ENCODE measurements at places on chromosomes 12 and 14.
A peak's percentile ranks its signal among the peaks of the same experiment; 100 is the strongest.

DNA sequence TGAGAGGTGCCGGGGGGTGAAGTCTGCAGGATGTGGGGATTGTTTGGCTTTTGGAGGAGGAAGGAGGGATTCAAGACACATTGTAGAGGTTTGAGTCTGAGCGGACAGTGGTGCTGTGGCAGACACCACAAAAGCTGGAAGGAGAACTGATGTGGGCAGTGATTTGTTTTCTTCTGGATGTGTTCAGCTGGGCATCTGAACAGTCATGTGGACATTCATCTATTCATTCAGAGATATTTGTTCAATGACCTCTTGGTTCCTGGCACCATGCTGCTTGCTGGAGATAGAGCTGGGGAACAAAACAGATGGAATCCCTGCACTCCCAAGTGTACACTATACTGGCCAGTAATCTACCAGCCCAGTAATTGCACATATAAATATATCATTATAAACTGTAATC, 64.0 kb downstream of the PTPN11 start:
- no peak for DNase-seq

DNA sequence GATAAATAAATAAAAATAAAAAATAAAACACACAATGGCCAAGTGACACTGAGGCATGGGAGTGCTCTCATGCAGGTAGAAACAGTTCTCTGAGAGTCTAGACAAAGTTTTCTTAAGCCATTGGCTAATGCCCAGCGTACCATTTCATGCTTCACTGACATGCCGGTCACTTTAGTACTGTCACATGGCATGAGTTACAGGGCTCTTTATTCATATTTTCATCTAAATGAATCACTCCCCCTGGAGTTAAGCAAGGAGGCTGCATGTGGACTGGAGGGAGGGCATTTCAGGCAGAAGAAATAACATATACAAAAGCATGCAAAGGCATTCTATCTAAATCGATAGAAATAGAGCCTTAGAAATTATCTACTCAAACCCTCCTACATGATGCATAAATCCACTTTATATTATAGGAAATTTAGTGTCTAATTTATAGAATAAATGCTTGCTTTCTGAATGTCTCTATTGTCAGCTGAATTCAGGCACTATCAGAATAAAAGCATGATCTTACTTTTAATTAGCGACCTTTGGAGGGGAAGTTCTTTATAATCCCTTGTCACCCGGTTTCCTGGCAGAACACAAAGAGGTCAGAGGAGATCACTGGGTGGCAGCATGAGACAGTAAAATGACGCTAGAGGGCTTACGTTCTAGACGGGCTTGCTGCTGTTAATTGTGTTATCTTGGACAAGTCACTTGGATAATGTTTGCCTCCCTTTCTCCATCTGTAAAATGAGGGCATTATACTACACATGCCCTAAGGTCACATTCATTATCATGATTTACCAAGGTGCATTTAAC, 17.5 kb downstream of the DYRK4 start:
- DNase-seq, result peak; percentile 56

- DNase-seq, result no peak
Observed at GRCh38 chr14:68651075-68651474, 141.8 kb downstream of the ZFP36L1 start.

DNA sequence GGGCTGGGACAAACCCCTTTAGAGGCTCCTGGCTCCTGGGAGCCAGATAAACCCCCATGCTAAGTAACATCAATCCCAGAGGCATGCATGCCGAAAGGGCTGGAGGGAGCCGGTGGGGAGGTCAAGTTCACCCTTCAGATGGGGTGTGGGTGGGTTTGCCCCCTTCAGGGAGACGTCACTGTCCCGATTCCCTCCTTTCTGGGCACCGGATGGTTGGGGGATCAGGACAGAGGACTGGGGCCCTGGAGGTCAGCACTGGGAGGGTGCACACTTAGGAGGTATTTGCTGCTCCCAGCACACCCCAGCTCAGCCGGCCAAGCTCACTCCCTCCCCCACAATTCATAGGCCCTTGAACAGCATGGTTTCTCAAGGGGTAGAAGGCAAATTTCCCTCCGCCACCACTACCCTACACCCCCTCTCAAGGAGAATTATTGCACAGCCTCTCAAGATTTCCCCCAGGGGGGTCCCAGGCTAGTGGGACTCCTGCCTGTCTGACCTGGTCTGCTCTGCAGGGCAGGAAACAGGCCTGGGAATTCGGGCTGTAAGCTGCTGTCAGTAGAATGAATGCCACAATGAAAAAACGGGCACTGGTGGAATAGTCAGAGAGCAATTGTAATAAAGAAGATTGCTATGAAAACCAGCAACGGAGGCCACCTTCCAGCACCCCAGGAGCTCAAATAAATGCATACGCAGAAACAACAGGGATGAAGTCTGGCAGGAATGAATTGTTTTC, 63.5 kb downstream of the GALNT16 start:
- DNase-seq, result no peak

GRCh38 chr12:38389614-38390013, 73.0 kb downstream of the ALG10B start:
- DNase-seq, result no peak

DNA sequence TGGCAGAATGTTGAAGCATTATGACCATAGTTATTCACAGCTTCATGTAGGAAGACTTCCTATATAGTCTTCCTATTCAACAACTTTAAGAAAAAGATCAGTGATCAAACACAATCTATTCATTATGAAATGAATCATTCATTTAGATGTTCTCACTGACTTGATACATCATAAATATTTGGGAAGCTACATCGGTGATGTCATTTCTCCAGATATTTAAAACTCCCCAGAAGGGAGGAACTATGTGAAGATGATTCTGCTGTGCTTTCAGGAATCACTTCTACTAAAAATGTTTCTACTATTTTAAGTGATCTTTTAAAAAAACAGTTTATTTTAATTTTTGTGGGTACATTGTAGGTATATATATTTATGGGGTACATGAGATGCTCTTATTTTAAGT, 316.4 kb downstream of the BCAT1 start:
- DNase-seq, result no peak

GRCh38 chr12:25708661-25709060, 155.6 kb upstream of the LMNTD1 start:
- no peak for DNase-seq

All from hematopoietic multipotent progenitor cell treated with erythropoietin and hydrocortisone succinate and interleukin-3 and kit ligand, for 8 days (in vitro differentiated cells).